Stimulated activated naive CD8-positive, alpha-beta T cell treated with anti-CD3 and anti-CD28 coated beads, Interleukin-15, Interleukin-2, amounts not matched to agents 100 U/mL and 50 U/mL, for 24 hours (primary cell): ENCODE measurements at places on chromosomes 2 and 18.

DNA sequence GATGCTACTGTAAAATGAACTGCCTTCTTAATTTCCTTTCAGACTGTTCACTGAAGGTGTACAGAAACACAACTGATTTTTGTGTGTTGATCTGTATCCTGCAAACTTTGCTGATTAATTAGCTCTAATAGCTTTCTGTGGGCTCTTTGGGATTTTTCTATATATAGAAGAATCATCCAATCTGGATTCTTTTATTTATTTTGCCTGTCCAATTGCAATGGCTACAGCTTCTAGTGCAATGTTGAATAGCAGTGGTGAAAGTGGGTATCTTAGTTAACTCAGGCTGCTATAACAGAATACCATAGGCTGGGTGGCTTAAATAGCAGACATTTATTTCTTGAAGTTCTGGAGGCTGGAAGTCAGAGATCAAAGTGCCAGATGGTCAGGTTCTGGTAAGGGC, 74.4 kb downstream of the ID2 start:
- DNase-seq = no peak

GRCh38 chr2:47313141-47313691, 89.7 kb upstream of the MSH2 start:
- DNase-seq = no peak

DNA sequence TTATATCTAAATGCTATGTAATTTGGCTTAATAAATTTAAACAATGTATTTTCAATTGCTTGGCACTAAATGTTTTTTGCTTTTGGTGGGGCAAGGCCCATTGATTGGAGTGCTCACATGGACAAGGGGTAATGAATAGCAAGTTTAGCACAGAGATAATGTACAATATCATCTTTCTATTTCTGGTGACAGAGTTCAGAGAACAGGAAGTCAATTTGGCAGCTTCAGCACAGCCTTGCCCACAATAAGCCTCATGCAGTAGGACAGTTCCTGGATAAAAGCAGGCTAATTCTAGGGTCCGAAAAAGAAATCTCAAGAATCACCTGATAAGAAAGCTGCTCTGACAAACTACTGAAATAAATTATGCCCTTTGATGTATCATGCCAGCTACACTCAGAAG, 443.9 kb upstream of the FSHR start:
- no peak for DNase-seq

DNA sequence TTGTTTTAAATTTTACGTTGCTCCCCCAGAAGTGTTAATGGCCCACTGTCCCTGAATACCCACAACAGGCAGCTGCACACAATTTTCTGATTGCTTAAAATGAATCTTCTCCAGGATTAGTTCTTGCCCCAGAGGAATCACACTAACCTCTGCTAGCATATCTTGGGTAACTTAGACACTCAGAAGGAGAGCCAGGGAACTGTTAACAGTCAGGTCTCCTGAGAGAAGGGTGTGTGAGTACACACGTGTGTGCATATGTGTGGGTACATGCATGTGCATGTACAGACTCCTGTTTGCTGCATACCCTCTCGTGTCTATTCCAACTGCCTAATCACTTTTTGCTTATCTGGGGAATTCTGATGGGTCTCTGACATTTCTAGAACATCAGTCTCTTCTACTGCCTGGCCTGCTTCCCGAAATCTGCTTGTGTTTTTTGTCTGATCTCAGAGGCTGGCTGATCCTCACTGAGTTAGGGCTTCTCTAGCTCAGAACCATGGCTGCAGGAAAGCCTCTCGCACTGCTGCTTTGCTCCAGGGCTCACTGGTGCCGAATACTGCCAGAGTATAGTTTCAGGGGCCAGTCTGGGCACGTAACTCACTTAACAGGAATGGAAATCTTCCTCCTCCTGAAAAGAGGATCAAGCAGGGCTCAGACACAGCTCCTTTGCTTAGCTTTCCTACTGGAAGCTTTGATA, 62.8 kb downstream of the PRELID3A start:
- no peak for DNase-seq

DNA sequence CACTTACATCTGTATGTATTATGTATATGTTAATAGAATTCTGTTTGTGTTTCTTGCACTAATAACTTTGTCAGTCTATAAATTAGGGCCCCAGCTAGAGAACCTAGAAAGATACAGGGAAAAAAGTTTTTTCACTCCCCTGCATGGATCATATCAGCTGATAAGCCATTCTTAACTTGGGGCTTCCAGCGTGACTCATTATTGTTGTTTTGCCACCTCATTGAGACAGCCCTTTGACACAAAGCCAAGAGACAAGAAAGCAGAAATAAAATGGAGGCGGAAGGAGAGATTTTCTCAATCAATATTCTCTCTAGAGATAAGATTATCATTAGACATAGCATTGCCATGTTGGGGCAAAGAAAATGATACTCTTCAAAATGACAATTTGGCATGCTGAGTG, 93.4 kb downstream of the AKAIN1 start:
- no peak for DNase-seq

- no peak for DNase-seq
Measured at GRCh38 chr2:158394453-158394852, 62.1 kb downstream of the CCDC148 start.

GRCh38 chr2:158731386-158731785, 63.7 kb upstream of the DAPL1 start:
- DNase-seq = no peak

GRCh38 chr18:8177330-8178016, 431.8 kb upstream of the RAB12 start:
- DNase-seq = no peak

DNA sequence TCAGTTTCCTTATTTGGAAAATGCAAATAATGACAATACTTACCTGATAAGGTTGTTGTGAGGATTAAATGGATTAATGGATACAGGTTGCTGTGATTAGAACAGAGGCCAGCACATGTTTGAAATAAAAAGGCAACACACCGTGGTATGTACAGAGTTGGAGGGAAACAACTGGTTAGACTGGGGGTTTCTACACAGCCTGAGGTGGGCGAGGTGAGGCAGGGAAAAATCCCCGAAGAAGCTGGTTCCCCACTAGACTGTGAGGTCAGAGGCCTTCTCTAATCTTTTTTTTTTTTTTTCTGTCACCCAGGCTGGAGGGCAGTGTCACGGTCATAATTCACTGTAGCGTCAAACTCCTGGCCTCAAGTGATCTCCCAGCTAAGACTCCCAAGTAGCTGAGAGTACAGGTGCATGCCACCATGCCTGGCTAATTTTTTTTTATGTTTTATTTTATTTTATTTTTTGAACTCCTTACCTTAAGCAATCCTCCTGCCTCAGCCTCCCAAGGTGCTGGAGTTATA, 1.2 kb upstream of the E2F6 start:
- peak; percentile 33 for DNase-seq

DNA sequence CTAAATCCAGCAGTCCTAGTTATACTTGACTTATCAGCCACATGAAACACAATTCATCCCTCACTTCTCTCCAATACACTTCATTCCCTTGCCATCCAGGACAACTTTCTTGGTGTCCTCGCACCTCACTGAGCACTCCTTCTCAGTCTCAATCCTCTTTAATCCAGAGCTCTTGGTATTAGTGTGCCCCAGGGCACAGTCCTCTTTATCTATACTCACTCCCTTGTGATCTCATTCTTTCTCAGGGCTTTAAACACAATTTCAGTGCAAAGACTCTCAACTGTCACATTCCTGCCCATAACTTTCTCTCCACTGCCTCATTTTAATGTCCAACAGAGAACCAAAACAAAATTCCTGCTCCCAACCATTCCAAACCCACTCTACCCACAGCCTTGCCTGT, 60.8 kb upstream of the SPOPL start:
- no peak for DNase-seq

GRCh38 chr2:188811522-188811921, 162.7 kb upstream of the COL3A1 start:
- DNase-seq = no peak

- no peak for DNase-seq
Measured at GRCh38 chr2:16622399-16622968, 43.1 kb downstream of the CYRIA start.

- DNase-seq = no peak
Measured at GRCh38 chr18:61643884-61644647, 248.7 kb downstream of the RNF152 start.

GRCh38 chr18:39966275-39966674, 1988.8 kb upstream of the PIK3C3 start:
- DNase-seq = no peak

DNA sequence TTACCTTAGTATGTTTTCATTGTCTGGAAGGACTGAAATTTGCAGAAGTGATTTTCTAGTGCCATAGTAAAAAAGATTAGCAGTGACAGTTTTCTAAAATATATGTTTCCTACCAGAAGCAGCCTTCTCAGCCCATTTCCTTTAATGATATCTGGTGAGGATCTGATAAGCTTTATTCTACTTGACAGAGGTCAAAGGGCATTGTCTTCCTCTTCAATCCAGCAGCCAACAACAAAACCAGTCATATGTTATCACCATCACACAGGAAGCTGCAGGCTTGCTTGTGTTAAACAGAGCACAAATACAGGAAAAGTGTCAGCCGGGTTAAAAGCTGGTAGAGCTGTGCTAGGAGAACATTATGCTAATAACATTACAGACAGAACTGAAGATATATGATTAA, 35.6 kb upstream of the ZSWIM2 start:
- no peak for DNase-seq

GRCh38 chr2:135694711-135695110, 46.9 kb upstream of the UBXN4 start:
- DNase-seq = no peak

- DNase-seq = no peak
Measured at GRCh38 chr2:120804459-120804858, 68.8 kb downstream of the GLI2 start.

DNA sequence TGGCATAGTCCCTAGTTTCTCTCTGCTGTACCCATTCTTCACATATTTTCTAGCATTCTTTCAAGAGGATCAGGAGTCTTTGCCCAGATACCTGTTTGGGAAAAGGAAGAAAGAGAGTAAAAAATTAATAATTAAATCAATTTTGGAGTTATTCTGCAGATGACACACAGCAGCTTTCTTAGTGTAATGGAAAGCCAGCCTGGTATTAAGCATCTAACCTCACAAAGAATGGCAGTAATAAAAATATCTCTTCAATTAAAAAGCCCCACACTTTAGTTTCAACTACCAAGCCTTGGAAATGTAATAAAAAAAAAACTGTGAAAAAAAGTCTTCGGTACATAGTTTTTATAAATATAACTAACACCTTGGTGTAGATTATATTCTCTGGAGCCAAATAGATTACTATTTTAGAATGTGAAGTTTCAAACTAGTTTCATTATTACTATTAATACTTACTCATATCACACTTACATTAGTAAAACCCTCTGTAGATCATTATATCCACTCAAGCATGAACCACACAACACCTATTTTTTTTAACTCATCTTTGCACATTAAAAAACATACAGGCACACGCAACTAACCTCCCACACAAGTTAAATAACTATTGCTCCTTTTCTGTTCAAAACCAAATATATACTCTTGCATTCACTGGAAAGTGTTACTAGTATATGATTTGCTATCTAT, 90.9 kb downstream of the GPD2 start:
- DNase-seq = no peak
